ENCODE measurements at places on chromosomes 2 and 18. TPM values are rescaled to one million over a fixed set of nuclear protein-coding genes. Genes with fewer than 3 reads are reported as not detected.

The SP3 gene
- 73.8 TPM for total RNA-seq

The KCNE4 gene
- not detected for total RNA-seq

The PTRHD1 gene
- total RNA-seq: 35.1 TPM

The GAREM2 gene
- total RNA-seq: 0.23 TPM

The UGT1A10 gene
- total RNA-seq: not detected

The MLPH gene
- total RNA-seq: 27.1 TPM

The RASGRP3 gene
- total RNA-seq: not detected

The IL36RN gene
- not detected for total RNA-seq

The RAX gene
- not detected for total RNA-seq

The SERPINB11 gene
- not detected for total RNA-seq

The MCM6 gene
- total RNA-seq: 13.5 TPM

The ARMC9 gene
- 16.5 TPM for total RNA-seq

The EN1 gene
- not detected for total RNA-seq

The ABCG8 gene
- not detected for total RNA-seq

The FAM228A gene
- not detected for total RNA-seq

The EFEMP1 gene
- total RNA-seq: 125 TPM

The CYP26B1 gene
- 16.9 TPM for total RNA-seq

The LOXHD1 gene
- total RNA-seq: not detected

The PLB1 gene
- 0.91 TPM for total RNA-seq

The ERMN gene
- total RNA-seq: not detected

The CYTIP gene
- not detected for total RNA-seq

The TRIM43 gene
- total RNA-seq: not detected

The ZNF396 gene
- total RNA-seq: 2.0 TPM

The TBR1 gene
- total RNA-seq: 0.26 TPM

The MALL gene
- 1.8 TPM for total RNA-seq

The PHOSPHO2 gene
- 6.0 TPM for total RNA-seq

The UGT1A3 gene
- total RNA-seq: not detected

The SERPINB7 gene
- 2.6 TPM for total RNA-seq

The TMX3 gene
- total RNA-seq: 88.7 TPM

The OR6B2 gene
- total RNA-seq: not detected

The KCNK3 gene
- total RNA-seq: not detected

All from MCF 10A (cell line).